Spinal cord (tissue), 10 donors: ENCODE measurements at places on chromosomes 3 and 15. TPM values are rescaled to one million over a fixed set of nuclear protein-coding genes. Genes with fewer than 3 reads are reported as not detected.
A peak's percentile ranks its signal among the peaks of the same experiment; 100 is the strongest.

RARRES1 gene
- 4.6 TPM for polyA plus RNA-seq

GRCh38 chr3:10320320-10320677, 613 bp downstream of the SEC13 start:
- DNase-seq = no peak

SLC28A2 gene
- not detected for polyA plus RNA-seq

UBP1 gene
- polyA plus RNA-seq = 80.3 TPM

GRCh38 chr15:27464941-27465612, 494.1 kb downstream of the GABRG3 start:
- no peak for DNase-seq

CLDN18 gene
- polyA plus RNA-seq = 0.44 TPM

GRCh38 chr3:177611752-177612334, 414.6 kb upstream of the TBL1XR1 start:
- peak; percentile 33 for DNase-seq

DNA sequence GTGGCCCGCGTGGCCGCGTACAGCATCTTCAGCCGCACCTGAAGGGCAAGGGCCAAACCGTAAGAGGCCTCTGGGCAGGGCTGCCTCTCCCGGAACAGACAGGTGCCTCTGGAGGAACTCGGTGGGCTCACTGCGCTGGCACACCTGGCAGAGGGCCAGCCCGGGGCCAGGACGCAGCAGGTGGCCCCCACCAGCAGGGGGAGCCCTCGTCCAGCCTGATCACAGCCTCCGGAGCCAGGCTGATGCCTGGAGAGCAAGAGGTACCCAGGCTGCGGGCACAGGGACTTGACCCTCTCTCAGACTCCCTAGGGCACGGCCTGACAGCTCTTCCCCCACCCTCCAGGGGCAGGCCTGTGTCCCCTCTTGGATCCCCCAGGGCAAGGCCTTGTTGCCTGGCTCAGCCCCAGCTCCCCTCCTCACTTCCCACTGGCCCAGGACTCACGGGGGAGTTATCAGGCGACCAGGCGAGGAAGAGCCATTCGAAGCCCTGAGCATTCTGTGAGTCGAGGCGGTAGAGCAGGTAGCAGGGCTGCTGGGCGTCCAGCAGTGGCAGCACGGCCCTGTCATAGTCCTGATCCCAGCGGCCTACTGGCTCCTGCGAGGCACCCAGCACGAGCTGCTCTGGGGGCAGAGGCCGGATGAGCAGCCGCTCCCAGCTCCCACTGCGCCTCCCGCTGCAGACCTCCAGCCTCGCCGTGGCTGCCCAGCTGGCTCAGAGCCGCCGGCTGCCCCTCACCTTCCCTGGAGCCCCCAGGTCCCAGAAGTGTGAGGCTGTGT, 6.2 kb upstream of the TLR9 start:
- peak; percentile 32 for DNase-seq

PLA2G4E gene
- polyA plus RNA-seq = not detected

GRCh38 chr3:71930056-71930991, 145.4 kb upstream of the PROK2 start:
- DNase-seq = no peak

- no peak for DNase-seq
These were observed 740.1 kb upstream of the GRM7 start for GRCh38 chr3:6120786-6121185.

DNA sequence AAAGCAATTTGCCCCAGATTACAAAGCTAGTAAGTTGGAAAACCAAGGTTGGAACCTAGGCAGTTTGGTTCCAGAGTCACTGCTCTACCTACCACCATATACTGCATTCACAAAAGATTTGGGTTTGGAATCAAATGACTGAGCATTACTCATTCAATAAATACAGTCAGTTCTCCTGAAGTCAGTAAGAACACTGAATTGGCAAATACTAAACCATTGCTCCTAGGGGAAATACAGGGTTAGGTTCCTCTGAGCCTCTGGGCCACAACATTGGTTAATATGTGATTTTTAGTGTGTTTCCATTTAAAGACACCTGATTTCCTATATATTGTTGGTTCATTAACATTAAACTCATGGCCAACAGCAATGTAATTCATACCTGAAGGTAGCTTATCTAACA, 2.1 kb upstream of the EIF5A2 start:
- no peak for DNase-seq

TRIM42 gene
- polyA plus RNA-seq = not detected

RAB6B gene
- 213 TPM for polyA plus RNA-seq

RHOV gene
- polyA plus RNA-seq = 9.3 TPM

VPS8 gene
- 49.3 TPM for polyA plus RNA-seq

DAZL gene
- polyA plus RNA-seq = 0.13 TPM

GADL1 gene
- polyA plus RNA-seq = 0.36 TPM

DNA sequence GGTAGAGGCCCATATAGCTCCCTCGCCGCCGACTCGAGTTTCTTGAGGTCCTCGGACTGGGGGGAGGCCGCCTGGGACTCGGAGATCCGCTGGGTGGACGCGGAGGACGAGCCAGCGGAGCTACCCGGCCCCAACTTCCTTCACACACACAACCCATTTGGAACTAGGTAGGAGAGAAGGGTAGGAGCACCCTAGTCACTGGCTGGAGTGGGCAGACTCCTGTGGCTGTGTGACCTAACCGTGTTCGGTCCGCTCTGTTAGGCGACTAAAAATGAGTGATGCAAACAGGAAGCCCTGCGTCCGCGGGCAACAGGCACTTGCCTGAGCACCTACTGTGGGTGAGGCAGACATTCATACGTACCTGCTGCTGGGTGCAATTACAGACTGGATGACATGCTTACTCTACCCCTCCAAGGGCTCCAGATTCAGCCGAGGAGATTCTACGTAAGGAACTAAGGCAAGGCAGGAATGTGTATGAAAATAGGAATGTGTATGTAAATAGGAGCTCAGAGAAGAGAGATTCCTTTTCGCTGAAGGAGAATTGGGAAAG, 4.6 kb upstream of the SIN3A start:
- peak; percentile 4 for DNase-seq

GRCh38 chr15:84840741-84841429, 23.7 kb downstream of the ALPK3 start:
- no peak for DNase-seq

DNA sequence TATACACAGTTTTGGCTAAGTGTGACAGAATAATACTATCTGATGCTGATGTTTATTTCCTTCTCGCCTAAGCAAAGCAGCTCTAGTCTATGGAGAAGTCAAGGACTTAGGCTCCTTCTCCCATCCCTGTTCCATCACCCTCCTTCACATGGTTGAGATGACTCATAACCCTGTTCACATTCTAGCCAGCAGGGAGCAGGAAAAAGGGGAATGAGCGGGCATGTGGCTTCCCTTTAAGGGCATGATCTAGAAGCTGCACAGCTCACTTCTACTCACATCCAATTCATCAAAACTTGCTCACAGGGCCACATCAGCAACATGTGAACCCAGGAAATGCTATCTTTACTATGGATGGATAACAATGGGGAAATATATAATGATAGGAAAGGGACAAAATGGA, 40.9 kb downstream of the CBLB start:
- DNase-seq = no peak

ALCAM gene
- polyA plus RNA-seq = 164 TPM

PLIN1 gene
- polyA plus RNA-seq = 0.27 TPM
